ENCODE measurements at places on chromosomes 2 and 18. TPM values are rescaled to one million over a fixed set of nuclear protein-coding genes. Genes with fewer than 3 reads are reported as not detected.

Gene ALK
- not detected for total RNA-seq

Gene FAM228B
- 6.3 TPM for total RNA-seq

Gene TUBA3E
- total RNA-seq, result not detected

Gene SNTG2
- not detected for total RNA-seq

Gene POMC
- 5.8 TPM for total RNA-seq

Gene ZBTB7C
- 0.07 TPM for total RNA-seq

Gene MARCHF4
- not detected for total RNA-seq

Gene CFAP65
- total RNA-seq, result not detected

Gene AGAP1
- total RNA-seq, result 1.8 TPM

Gene ARL4C
- total RNA-seq, result 45.7 TPM

Gene PPP4R3B
- 69.9 TPM for total RNA-seq

All from activated T-helper 2 cell treated with anti-CD3 and anti-CD28 coated beads, Interferon-gamma antibody, Interleukin-2, Interleukin-4, amounts not matched to agents 10 μg/mL and 5 μg/mL and 100 μg/mL, durations not matched to agents 14 hours and 24 hours and 36 hours (primary cell).